GM04503 (cell line): ENCODE measurements at places on chromosomes 16 and 17.

- DNase-seq, result no peak
These were observed 1.5 kb downstream of the CRHR1 start for GRCh38 chr17:45785480-45786193.

DNA sequence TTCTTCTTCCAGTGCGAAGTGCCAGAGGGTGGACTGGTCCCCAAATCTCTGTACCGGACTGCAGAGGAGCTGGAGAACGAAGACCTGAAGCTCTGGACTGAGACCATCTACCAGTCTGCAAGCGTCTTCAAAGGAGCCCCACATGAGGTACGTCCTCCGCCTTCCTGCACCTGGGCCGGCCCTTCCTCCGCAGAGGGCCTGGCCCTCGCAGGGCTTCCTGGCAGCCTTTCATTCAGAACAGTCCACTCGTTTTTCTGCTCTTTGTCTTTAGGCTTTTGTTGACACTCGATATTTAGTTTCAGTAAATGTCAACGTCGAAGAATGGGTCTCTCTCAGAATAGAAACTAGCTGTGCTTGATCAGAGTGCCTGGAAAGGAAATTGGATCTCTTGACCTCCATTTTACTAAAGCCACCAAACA lies 68.6 kb downstream of the SEC14L1 start:
- DNase-seq, result no peak

DNA sequence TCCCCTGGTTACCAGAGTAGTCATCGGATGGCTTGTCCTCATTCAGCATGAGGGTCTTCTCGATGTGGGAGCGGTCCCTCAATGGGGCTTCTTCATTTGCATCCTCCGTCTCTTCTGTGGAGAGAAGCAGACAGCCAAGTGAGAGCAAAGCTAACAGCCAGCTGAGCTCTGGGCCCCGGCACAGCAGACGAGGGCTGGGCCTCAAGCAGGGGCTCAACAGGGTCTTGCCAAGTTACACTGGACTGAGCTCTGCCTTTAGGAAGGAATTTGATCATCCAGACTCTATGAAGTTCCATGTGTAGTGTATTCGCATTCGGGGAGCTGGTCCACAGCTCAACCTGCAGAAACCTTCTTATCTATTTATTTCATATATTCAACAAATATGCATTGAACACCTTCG lies 37.4 kb downstream of the SRL start:
- no peak for DNase-seq

GRCh38 chr16:81553814-81554675 lies 109.4 kb downstream of the CMIP start:
- DNase-seq, result no peak

GRCh38 chr16:346587-346986 lies 5.9 kb downstream of the AXIN1 start:
- no peak for DNase-seq
